ENCODE measurements at places on chromosomes 13 and 19.

GRCh38 chr19:51127755-51128154, 3.0 kb downstream of the SIGLEC9 start:
- DNase-seq = no peak

DNA sequence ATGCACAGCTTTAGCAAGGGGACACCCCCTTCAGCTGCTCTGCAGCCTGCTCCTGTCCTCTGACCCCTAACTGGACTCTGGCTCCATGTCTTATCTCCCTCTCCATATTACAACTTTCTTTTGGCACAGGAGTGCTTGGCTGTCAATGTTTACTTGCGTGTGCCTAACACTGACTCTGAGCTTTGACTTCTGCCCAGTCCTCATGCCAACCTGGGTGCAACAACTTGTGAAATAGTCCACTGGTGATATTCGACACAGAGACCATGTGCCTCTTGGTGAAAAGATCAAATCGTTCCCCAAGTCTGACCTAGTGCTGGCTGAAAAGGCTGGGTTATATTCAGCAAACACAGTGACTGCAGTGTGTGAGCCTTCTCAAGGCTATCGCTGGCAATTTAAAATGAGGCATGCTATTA, 34.1 kb upstream of the KLF12 start:
- no peak for DNase-seq

- no peak for DNase-seq
Observed at GRCh38 chr19:18477042-18477779, 39.3 kb upstream of the ISYNA1 start.

GRCh38 chr19:48646001-48646721, at the start of gene CA11:
TSS of gene CA11 (minus strand) at chr19:48646187. CDS start at chr19:48645632, 555 bp downstream.
- peak; percentile 93 for DNase-seq

DNA sequence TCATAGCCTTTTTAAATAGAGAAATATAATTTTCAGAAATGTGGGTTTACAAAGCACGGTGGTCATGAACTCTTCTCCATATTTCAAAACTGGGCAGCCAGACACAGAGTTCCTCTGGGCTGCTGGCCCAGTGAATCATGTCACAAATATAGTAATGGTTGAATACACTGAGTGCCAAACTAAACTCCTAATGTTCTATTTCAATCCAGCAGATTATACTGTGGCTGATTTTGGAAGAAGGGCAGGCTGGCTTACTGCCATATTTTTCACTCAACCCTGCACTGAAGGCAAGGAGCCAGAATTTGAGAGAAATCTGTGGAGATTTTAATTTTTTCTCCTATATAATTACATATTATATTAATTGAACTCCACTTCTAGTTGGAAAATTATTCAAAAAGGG, 17.0 kb upstream of the PRR20A start:
- no peak for DNase-seq

- no peak for DNase-seq
Observed at GRCh38 chr19:54271106-54271505, 9.8 kb downstream of the LILRB2 start.

DNA sequence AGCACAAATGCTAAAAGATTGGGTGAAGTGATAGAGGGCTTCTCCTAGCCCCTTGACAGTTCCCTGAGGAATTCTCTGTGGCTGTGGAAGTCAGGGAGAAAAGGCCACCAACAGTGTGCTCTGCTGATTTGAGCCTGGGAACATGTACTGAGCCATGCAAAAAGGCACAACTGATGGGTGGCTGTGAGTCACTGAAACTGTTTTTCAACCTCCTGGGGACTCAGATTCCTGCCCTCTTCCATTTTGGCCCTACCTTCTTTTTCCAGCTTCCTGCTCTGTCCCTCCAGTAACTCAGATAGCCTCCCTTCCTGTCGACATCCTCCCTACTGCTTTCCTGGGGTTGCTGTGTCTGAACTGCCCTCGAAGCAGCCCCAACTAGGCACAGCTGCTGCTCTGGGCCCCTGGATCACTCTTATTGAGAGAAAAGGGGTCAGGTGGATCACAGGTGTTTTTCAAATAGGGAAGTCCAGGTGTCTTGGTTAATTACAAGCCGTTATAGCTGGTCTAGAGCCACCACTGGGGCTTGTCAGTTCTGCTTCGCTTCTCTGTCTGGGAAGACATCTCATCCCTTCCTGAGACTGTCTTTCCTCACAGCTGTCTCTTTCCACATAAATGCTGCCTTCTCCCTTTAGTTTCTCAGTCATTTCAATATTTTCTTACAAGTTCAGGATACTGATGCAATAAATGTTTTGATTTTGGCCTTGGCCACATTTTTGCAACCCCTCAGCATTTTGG, 13.7 kb downstream of the FAM124A start:
- DNase-seq = no peak

- no peak for DNase-seq
Observed at GRCh38 chr13:72316716-72317115, 410.7 kb downstream of the MZT1 start.

GRCh38 chr19:2047449-2048103, 3.5 kb downstream of the MKNK2 start:
- peak; percentile 41 for DNase-seq

DNA sequence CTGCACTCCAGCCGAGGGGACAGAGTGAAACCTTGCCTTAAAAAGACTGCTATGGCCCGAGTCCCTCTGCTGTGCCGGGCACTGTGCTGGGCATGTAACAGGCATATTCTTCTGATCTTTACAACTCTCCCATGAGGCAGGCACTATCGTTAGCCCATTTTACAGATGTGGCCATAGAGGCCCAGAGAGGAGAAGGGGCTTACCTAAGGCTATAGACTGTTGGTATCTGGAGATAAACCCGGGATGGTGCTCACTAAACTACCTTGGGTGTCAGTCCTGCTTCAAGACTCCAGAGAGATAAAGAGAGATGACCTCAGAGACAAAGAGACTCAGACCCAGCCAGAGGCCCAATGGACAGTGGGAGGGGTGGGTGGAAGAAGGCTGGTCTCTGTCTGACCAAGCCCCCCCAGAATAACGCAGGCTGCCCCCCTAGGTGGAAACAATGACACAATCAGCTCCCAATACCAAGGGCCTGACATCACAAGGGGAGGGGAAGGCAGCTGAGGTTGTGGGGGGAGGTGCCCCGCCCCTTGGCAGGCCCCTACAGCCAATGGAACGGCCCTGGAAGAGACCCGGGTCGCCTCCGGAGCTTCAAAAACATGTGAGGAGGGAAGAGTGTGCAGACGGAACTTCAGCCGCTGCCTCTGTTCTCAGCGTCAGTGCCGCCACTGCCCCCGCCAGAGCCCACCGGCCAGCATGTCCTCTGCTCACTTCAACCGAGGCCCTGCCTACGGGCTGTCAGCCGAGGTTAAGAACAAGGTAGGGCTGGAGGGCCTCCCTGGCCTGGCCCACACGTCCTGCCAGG, at the start of gene CNN1:
TSS of gene CNN1 (plus strand) at position 620 of the 805 bp plus-strand sequence. CDS start at position 697, 77 bp downstream.
- peak; percentile 73 for DNase-seq

GRCh38 chr13:113928685-113929627, 44.9 kb downstream of the C13orf46 start:
- DNase-seq = peak; percentile 95

DNA sequence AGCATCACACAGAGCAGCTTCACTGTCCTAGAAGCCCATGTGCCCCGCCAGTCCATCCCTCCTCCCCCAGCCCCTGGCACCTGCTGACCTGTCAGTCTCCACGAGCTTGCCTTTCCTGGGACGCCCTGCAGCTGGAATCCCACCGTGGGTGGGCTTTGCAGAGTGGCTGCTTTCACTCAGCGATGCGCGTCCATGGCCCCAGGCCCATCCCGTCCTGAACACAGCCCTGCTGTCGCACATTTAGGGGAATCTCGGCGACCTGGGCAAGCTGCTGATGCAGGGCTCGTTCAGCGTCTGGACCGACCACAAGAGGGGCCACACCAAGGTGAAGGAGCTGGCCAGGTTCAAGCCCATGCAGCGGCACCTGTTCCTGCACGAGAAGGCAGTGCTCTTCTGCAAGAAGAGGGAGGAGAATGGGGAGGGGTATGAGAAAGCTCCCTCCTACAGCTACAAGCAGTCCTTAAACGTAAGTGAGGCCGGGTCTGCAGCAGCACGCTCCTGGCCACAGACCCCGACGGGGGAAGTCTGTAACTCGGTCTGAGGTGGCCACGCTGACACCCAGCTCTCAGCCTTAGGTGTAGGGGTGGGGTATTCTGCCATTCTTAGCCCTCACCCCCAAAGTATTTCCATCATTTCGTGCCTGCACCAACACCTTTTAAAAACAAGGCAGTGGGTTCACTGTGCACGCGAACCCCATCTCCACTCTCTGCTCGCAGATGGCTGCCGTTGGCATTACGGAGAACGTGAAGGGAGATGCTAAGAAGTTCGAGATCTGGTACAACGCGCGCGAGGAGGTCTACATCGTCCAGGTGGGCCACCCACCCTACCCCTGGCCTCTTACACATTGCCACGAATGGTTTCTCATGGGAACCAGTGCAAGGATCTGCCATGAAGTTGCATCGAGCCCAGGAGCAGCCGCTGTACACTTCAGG, 18.3 kb upstream of the F7 start:
- DNase-seq = no peak

GRCh38 chr19:31510635-31511034, 161.4 kb upstream of the TSHZ3 start:
- DNase-seq = no peak

GRCh38 chr13:41848435-41849255, 112.3 kb downstream of the VWA8 start:
- peak; percentile 55 for DNase-seq

DNA sequence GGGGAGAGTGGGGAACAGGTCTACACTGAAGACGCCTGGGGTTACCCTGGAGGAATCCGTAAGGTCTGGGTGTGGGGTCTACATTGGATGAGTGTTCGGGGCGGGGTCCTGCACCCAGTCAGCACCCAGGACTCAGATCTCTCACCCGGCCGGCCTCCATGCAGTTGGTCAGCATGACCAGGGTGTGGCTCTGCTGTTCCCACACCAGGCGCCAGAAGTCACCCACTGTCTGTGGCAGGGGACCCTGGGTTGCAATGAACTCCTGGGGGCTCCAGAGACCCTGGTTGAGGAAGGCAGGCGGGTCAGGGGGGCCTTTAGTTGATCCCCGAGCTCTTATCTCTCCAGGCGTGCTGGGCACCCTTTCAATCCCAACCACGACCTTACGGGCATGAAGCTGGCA, 6.0 kb upstream of the SYT5 start:
- DNase-seq = no peak

DNA sequence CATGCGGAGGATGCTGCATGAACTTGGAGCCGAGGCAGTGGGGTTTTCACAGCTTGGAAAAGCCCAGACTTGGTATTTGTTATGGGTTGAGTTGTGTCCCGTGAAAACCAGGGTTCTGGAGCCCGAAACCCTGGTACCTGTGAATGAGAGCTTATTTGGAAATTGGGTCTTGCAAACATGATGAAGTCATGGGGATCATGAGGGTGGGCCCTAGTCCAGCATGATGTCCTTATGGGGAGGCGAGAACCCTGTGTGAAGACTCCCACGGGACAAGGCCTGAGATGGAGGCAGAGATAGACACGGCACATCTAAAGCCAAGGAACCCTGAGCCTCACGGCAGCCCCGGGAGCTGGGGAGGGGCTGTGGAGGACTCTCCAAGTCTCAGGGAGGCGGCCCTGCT, 82.3 kb downstream of the ANKRD10 start:
- DNase-seq = no peak

DNA sequence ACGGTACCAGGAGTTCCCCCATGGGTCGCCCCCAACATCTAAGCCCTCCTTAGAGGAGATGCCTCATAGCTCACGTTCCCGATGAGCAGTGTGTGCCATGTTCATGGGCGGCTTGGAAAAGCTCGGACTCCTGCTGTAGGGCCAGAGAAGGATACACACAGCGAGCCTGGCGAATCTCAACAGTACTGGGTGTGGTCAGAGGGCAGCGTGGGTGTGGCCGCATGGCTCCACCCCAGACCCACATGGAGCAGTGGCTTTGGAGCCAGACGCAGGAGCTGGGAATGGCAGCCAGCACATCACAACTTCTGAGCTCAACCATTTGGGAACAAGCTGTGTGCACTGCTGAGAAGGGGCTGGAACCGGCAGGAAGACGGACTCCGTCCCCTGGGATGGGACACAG, 15.6 kb downstream of the CAPS start:
- DNase-seq = no peak

DNA sequence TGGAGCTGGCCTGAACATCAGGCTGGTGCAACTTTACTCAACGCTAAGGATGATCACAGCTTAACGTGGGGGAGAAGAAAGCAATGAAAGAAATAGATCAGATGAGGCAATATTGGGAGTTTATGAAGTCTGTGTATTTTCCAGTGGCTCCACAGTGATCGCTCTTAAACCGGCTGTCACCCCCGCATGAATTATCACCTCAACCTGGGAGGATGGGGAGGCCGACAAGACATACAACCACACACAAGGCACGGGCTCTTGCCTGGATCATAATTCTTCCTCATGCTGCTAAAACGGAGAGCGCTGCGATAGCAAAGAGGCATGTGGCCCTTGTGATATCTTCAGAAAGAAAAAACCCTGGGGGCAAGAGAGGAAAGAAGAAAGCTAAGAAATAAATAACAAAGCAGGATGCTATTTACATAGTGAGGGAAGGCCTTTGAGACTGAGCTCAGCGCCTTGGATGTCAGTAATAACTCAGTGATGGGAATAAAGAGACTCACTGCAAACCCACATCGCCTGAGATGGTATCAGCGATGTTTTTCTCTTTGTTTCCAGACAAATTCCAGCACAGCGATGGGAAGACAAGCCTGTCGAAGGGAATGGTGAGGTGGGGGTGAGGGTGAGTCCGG, 19.1 kb upstream of the CHST8 start:
- DNase-seq = no peak

- DNase-seq = peak; percentile 73
Observed at GRCh38 chr19:584240-585001, 5.3 kb upstream of the HCN2 start.

DNA sequence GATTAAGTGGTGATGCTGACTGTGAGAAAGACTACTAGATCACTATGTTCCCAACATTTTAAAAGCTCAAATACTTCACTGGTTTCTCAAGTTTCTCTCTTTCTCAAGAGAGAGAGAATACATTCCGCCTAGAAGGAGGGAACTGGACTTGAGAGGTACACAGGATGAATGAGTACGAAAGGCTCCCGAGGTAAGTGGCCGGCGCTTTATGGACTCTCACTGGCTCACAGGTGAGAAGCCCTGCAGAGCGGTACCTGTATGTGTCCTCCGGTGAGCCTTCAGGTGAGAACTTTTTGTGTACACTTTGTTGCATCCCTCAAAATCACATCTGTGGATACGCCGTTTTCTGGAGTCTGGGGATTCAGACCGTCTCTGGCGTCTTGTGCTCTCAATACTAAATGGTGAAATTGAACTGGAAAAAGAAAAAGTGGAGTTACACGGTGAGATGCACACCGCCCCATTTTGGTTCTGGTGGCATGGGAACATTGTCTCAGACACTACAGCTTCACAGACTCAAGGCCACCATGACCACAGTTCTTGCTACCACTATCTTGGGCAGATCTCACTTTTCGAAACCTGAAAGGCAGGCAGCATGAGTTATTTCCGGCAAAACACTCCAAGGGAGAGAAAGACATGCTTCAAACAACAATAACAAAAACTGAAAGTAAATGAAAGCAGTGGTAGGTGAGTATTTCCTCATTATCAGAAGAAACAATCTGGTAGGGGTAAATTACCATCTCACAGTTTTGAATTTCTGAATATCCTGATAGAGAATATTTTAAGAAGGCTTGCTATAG, 418.9 kb downstream of the KLF12 start:
- no peak for DNase-seq

All from foreskin fibroblast (primary cell).